ENCODE measurements at places on chromosomes 7 and 10.

DNA sequence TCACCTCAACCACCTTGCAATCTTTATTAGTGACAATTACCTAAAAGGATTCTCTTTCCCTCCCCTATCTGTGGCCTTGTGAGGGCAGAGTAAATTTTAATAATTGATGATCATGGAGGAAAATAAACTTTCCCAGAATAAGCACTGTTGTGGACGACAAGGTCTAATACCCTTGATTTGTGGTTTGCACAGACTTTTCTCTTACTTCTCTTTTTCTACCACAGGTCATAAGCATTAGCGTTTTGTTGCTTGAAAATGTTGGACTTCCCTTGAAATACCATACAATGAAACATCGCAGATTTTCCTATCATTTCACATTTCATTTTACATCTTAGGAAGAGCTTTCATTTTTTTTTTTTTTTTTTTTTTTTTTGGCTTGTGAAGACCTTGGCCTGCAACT lies 188.1 kb upstream of the TMEM72 start:
- DNase-seq, result no peak

DNA sequence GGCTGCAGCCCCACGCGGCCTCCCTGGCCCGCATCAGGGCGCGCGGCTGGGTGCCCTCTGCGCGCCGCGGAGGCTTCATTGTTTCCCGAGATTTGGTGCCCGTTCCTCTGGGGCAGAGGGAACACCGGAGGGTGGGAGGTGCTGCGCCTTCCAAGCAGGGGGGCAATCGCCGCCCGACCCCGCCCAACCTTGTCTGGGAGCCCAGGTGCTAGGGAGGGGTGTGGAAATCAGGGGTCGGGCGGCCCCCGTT lies 1.0 kb upstream of the NRP1 start:
- no peak for DNase-seq

- DNase-seq, result no peak
Measured at GRCh38 chr7:44318332-44318731, 7.1 kb downstream of the CAMK2B start.

DNA sequence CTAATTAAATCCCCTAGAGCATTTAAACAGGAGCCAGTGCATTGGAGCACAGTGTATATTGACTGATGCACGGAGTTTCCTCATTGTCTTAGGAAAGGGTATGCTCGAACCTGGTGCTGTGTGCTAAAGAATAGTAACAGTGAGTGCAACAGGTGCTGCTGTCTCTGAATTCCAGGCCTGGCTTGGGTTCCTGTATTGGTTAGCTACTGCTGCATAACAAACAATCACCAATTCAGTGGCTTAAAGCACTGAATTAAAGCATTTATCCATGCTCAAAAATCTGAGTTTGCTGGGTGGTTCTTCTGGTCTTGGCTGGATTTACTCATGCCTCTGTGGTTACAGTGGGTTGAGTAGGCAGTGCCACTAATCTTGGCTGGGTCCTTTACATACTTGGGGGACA lies 1.8 kb upstream of the PNLIPRP1 start:
- DNase-seq, result no peak
